ENCODE measurements at places on chromosomes 12 and 14. TPM values are rescaled to one million over a fixed set of nuclear protein-coding genes. Genes with fewer than 3 reads are reported as not detected.

ATF1 gene
- 36.8 TPM for total RNA-seq

PTPN21 gene
- 70.6 TPM for total RNA-seq

GRCh38 chr12:68310370-68310769 lies 21.8 kb downstream of the MDM1 start:
- peaks cover 51% of the 10 kb centered on the region for H3K36me3 ChIP-seq
- no peaks in the 10 kb centered on the region for H3K4me1 ChIP-seq
- no peak overlapping the region for H3K27ac ChIP-seq
- no peaks in the 10 kb centered on the region for H3K27me3 ChIP-seq
- no peak for DNase-seq

DNA sequence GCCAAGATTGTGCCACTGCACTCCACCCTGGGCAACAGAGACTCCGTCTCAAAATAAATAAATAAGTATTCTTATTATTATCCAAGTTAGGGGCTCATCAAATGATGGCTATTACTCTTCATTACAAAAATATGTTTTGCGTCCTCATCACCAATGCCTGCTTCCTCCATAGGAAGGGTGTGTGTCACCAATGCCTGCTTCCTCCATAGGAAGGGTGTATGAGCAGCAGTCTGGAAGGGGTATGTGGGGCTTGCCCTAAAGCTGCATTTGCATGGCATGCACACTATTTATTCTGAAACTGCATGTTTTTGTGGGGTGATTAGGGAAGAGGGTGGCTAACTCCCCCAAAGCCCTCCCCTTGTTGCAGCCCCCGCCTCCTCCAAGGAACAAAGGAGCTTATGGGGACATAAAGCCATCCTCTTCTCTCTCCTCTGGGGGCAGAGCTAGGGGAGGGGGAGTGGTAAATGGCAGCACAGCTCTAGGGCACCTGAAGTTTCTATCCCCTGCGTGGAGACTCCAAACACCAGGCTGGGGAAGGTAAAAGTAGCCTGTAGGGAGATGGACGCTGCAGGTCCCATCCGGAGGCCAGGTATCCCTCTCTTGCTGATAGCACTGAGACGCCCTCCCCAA lies 1.3 kb downstream of the CAMKK2 start:
- DNase-seq = no peak
- H3K27ac ChIP-seq = peak overlapping the region; percentile 84
- peak overlapping the region; percentile 95 for H3K4me3 ChIP-seq
- H3K36me3 ChIP-seq = no peaks in the 10 kb centered on the region
- no peaks in the 10 kb centered on the region for H3K27me3 ChIP-seq
- peaks cover 17% of the 10 kb centered on the region for H3K4me1 ChIP-seq

DNA sequence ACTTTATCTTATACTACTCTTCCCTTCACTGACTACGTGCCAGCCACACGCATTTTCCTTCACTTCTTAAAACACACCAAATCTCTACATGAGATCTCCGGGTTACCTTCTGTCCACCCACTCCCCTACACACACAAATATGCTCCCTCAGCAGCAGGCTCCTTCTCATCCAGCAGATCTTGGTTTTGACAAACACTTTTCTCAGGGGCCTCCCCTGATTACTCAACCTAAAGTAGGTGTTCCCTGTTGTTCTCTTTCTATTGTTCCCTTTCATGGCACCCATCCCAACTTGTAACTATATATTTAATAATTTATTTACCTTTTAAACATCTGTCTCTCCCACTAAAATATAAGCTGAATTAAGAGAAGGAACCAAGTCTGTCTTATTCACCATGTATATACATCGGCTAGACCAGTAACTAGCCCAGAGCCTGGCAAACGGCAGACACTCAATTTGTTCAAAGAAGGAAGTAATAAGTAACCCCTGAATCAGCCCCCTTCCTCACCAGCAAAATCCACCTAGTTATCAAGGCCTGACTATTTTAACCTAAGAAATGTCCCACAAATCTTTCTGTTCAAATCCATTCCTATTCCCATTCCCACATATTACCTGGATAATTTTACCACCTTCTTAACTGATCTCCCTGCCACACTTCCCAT lies 2.7 kb downstream of the C2CD5 start:
- no peak for DNase-seq
- H3K4me3 ChIP-seq = no peak overlapping the region
- H3K27ac ChIP-seq = no peak overlapping the region
- peaks cover 52% of the 10 kb centered on the region for H3K4me1 ChIP-seq

DNA sequence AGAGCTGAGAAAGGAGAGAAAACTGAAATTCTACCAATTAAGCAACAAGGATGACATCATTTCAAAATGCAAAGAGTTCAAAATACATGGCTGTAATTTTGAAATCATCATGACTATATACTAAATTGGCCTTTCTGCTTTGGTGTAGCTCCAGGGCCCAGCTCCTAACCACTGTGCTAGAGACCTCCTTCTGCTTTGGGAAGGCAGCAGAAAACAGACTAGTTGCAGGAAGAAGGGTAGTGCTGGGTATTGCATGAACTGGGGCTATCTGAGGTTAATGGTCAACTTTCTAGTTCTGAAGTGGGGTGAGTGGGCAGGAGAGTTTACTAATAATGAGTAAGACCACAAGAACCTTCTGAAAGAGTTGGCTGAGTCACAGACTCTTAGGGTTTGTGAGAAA lies 66.2 kb downstream of the PTGER2 start:
- no peak for DNase-seq
- H3K27me3 ChIP-seq = no peaks in the 10 kb centered on the region
- no peak overlapping the region for H3K27ac ChIP-seq
- H3K4me1 ChIP-seq = no peaks in the 10 kb centered on the region

DNA sequence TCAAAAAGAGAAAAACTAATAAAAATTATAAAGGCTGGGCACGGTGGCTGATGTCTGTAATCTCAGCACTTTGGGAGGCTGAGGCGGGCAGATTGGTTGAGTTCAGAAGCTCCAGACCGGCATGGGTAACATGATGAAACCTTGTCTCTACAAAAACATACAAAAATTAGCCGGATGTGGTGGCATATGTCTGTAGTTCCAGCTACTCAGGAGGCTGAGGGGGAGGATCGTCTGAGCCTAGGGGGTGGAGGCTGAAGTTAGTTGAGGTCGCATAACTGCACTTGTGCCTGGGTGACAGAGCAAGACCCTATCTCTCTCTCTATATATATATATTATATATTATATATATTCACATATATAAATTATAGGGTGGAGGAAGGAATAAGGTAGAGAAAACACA lies 32.5 kb upstream of the ANO2 start:
- H3K27ac ChIP-seq = no peak overlapping the region
- H3K27me3 ChIP-seq = no peaks in the 10 kb centered on the region
- H3K36me3 ChIP-seq = peaks cover 5% of the 10 kb centered on the region
- no peak for DNase-seq

- no peaks in the 10 kb centered on the region for H3K27me3 ChIP-seq
- H3K27ac ChIP-seq = peak overlapping the region; percentile 72
- H3K4me1 ChIP-seq = peaks cover 57% of the 10 kb centered on the region
Observed at GRCh38 chr14:99747582-99748330, 45.5 kb upstream of the EML1 start.

DNA sequence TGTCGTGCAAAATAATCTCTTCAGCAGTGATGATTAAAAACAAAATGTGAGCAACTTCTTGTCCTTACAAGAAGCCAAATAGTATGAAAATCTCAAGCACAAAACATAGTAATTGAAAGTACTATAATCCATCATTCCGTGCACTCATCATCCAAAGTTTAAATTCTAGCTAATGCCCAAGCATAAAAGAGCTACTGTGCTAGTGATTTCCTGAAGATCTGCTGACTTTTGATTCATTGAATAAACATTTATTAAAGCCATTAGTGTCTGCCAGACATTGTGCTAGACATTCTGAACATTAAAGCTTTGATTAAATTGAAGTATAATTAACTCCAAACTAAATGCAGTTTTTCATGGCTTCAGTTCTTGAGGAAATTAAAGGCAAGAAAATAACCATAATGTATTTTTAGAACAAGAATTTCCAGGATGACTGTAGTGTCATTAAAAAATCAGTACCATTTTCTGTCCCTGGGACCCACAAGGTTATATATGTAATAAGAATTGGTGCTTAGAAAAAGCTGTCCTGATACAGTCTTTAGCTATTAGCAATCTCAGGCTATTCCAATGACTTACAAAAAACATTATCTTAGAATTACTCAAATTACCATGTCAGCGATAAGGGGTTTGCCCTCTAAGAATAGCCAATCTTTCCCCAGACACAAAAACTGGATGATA lies 71.7 kb downstream of the CMAS start:
- DNase-seq = no peak
- no peak overlapping the region for H3K27ac ChIP-seq
- H3K27me3 ChIP-seq = no peaks in the 10 kb centered on the region
- H3K4me1 ChIP-seq = no peaks in the 10 kb centered on the region

TSPAN31 gene
- total RNA-seq = 39.9 TPM

ASB2 gene
- total RNA-seq = 3.2 TPM

- H3K27me3 ChIP-seq = no peaks in the 10 kb centered on the region
- H3K27ac ChIP-seq = no peak overlapping the region
- H3K4me3 ChIP-seq = no peak overlapping the region
Observed at GRCh38 chr14:68653804-68654203, 139.1 kb downstream of the ZFP36L1 start.

- H3K4me1 ChIP-seq = no peaks in the 10 kb centered on the region
- no peak overlapping the region for H3K27ac ChIP-seq
- no peak overlapping the region for H3K4me3 ChIP-seq
- H3K27me3 ChIP-seq = no peaks in the 10 kb centered on the region
- H3K36me3 ChIP-seq = no peaks in the 10 kb centered on the region
Observed at GRCh38 chr12:83321971-83322370, 635.3 kb downstream of the TMTC2 start.

DNA sequence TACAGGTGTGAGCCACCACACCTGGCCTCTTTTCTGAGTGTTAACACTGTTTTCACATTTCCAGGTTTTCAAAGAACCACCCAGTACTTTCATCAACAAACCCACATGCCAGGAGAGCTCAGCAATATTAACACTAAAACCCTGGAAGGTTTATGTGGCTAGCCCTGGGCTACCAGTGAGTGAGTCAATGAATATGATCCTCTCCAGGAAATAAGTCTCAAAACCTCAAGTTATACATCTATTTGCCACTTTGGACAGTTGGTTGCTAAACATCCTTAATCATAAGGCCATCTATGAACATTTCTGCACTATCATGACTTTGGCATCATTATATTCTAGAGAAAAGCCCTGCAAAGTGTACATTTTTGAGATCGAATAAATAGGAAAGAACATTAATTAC lies 6.3 kb upstream of the CDKL1 start:
- peaks cover 22% of the 10 kb centered on the region for H3K4me1 ChIP-seq
- DNase-seq = no peak
- H3K36me3 ChIP-seq = no peaks in the 10 kb centered on the region

AQP2 gene
- not detected for total RNA-seq

FAR2 gene
- total RNA-seq = 13.3 TPM

DNA sequence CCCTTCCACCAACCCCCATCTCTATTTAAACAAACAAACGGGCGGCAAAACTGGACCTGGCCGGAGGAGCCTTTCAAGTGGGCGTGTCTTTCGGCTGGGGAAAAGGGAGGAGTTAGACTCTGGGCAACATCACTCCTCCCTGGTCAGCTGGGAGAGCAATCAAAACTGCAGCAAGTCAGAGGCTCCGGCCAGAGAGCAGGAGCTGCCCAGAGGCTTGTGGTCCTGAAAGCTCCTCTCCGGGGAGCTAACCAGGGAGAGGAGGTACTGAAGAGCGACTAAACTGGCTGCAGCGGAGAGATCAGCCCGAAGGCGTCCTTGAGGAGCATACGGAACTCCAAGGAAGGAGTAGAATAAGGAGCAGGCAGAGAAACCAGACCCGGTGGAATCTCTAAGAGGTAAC lies at the start of gene NEUROD4:
Gene NEUROD4, plus strand, starts transcription at position 191 of the 400 bp plus-strand sequence. CDS start 6,466 bp downstream, outside the sequence.
- DNase-seq = peak; percentile 78
- no peaks in the 10 kb centered on the region for H3K4me1 ChIP-seq
- H3K36me3 ChIP-seq = no peaks in the 10 kb centered on the region
- no peak within 1 kb of the TSS for H3K27ac ChIP-seq
- no peak within 1 kb of the TSS for H3K4me3 ChIP-seq

SLCO1B1 gene
- total RNA-seq = not detected

SIX4 gene
- total RNA-seq = 0.69 TPM

- DNase-seq = no peak
- H3K27me3 ChIP-seq = no peaks in the 10 kb centered on the region
- no peak overlapping the region for H3K4me3 ChIP-seq
- H3K36me3 ChIP-seq = no peaks in the 10 kb centered on the region
Observed at GRCh38 chr14:82091097-82091496, 557.4 kb upstream of the SEL1L start.

GARIN6 gene
- not detected for total RNA-seq

- peaks cover under 1% of the 10 kb centered on the region for H3K27me3 ChIP-seq
- DNase-seq = no peak
- no peak overlapping the region for H3K4me3 ChIP-seq
- H3K4me1 ChIP-seq = no peaks in the 10 kb centered on the region
Observed at GRCh38 chr14:54213536-54213935, 183.3 kb upstream of the CDKN3 start.

- no peak for DNase-seq
- H3K27me3 ChIP-seq = no peaks in the 10 kb centered on the region
- no peaks in the 10 kb centered on the region for H3K36me3 ChIP-seq
- no peak overlapping the region for H3K27ac ChIP-seq
- H3K4me1 ChIP-seq = no peaks in the 10 kb centered on the region
Observed at GRCh38 chr12:127780881-127781280, 486.1 kb upstream of the TMEM132C start.

DNA sequence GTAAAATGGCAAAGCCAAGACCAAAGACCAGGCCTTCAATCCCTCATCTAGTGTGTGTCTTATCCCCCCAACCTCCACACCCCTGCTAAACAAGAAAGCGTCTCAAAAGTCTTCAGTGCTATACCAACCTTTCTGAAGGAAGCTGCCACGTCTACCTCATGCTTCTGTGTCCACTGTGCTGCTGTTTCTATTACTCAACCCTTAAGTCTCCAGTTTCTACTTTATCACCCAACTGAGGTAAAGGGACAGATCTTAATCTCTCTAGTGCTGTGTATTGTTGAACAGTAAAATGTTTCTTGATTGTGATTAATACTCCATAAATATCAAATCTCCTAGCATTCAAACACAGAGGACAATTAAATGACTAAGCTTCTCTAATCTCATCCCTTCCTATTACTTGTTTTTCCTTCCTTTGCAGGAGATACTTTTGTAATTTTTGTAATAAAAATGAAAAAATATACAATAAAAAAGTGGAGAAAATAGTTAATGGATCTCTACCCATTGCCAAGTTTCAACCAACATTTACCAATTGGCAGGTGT lies 23.3 kb downstream of the BTBD7 start:
- no peak overlapping the region for H3K4me3 ChIP-seq
- H3K36me3 ChIP-seq = no peaks in the 10 kb centered on the region
- H3K27ac ChIP-seq = no peak overlapping the region
- H3K27me3 ChIP-seq = no peaks in the 10 kb centered on the region
- DNase-seq = no peak
- H3K4me1 ChIP-seq = peaks cover 6% of the 10 kb centered on the region

SERPINA1 gene
- 1,017 TPM for total RNA-seq

PTPRB gene
- total RNA-seq = 196 TPM
